ENCODE measurements at places on chromosomes 3 and 15. TPM values are rescaled to one million over a fixed set of nuclear protein-coding genes. Genes with fewer than 3 reads are reported as not detected.
A peak's percentile ranks its signal among the peaks of the same experiment; 100 is the strongest.

- no peak for DNase-seq
These were observed 71.5 kb downstream of the LRRC28 start for GRCh38 chr15:99322643-99323405.

DNA sequence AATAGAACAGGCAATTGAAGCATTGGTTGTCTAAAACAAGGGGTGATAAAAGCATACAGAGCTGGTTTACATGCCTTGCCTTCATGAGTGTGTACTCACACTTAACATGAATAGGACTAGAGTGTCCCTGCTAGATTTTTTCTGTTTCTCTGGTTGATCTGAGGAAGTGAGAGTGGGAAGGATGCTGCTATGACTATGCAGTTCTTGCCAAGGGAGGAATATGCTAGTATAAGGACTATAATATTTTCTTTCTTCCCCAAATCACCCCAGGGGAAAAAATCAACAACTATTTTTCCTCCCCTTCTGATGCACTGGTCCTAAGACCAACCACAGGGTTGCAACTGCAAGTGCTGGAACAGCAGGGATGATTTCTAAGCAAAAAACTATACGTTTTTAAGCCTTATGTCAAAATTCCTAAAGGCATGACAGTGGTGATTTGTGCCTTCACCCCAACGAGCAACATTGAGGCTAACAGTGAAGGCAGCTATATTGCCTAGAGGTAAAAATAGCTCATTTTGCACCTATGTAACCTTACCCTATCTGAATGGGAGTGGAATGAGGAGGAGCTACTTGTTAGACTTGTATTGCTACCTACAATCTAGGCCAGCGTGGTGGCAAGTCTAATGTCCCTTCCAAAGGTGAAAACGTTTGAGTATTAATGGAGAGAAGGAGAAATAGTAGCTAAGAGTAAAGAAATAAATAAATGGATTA is 33.5 kb upstream of the USP8 start:
- no peak for DNase-seq

DNA sequence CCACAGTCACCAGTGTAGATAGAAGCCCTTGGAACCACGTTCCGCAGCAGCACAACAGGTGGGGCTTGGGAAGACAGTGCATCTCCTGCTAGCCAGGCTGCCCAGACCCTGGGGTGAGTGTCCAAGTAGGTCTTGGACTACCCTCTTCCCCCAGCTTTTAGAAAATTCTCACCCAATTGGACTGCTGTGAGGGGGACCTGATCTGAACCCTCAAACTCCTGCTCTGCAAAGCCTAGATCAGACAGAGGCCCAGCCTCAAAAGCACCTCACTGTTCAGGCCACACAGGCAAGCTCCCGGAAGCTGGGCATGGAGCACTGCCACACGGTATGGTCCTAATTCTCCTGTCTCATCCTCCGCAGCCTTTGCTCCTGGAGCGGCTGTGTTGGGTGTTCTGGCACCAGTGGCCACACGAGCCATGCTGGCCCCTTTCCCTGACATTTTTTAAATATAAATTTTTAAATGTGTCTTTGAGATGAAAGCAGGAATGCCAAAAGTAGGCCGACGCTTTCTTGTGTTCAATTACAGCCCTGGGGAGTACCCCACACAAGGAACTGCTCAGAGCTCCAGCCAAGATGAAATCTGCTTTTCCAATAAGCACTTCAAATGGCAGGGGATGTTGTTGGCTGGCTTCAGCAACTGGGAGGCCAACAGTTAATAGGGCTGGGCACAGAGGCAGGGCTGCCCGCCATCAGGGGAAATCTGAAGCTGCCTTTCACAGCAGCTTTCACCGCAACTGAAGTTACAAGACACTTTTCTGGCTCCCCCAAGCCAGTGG is 40.9 kb downstream of the CPN2 start:
- no peak for DNase-seq

DNA sequence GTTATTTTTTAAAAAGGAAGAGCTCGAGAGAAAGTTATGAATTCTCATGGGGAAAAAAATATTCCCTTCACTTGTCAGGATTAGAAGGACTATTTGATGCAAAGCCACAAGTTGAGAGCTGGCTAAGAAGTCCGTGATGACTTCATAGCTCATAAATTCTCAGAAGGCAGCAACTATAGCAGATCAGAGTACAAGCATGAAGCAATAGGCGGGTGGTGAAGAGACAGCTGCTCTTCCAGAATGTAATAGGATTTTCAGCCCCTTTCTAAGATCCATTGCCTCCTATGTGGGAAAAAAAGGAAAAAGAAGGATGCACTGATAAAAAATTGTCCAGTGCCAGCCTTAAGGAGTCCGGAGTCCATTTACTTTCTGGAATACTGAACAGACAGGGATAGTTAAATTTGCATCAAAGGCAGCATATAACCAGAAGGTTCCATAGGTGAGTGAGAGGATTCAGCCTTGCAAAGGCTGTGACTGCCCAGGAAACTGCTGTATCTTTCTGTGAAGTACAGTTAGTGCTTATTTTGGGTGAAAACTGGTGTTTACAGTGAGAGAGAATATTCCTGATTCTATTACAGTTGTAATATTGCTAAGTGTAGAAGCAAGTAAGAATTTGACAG is 929.5 kb upstream of the ALCAM start:
- DNase-seq, result no peak

- peak; percentile 76 for DNase-seq
These were observed 21.9 kb downstream of the PRKCD start for GRCh38 chr3:53182764-53183355.

- DNase-seq, result no peak
These were observed 685.7 kb downstream of the MECOM start for GRCh38 chr3:168977716-168978374.

DNA sequence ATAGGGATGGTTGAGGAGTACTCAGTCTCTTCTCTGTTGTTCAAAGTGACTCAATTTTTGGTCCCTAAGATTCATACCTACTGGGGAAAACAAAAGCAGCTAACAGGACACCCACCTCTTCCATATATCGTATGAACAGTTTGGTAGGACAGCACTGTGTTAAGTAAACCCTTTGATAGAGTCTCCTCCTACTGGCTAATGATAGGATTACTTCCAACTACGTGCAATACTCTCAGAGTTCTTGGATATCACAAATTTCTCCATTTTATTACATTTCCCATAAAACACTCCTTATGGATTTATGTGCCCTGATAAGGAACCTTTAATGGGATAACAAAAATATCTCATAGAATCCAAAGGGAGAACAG is 200.2 kb upstream of the GOLGA6L4 start:
- no peak for DNase-seq

The GRAMD2A gene
- total RNA-seq, result 6.7 TPM

DNA sequence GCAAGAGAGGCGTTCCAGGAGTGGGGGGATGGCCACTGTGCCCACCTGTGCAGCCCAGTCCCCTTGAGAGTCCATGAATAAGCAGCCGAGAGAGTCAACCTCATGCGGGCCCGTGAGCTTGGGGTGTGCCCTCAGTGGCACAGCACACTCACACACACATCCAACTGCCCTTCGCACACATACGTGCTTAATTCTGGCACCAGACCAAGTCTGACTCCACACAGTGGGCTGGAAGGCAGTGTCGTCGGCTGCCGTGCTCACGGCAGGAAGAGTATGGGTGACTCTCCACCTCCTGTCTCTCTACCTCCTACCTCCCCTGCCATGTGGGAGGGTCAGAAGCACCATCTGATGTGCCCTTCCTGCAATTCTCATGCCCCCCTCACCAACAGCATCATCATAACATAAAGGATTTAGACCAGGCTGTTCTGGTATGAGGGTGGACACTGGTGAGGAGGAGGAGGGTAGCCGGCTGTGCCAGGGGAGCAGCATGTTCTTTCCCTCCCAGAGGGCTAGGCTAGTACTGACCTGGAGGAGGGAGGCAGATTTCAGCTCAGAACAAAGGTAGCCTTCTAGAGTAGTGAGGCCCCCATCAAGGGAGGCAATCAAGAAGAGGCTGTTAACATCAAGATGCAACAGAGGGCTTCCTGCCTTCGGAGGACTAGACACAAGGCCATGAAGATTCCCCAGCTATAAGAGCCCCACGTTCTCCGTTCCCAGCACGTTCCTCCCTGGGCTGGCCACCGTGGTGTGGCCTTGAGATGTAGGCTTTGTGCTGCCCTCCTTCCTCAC is 5.3 kb upstream of the STRA6 start:
- DNase-seq, result no peak

GRCh38 chr3:153614563-153614962 is 452.5 kb downstream of the RAP2B start:
- DNase-seq, result no peak

The CHRM5 gene
- total RNA-seq, result 0.18 TPM

The GPR87 gene
- not detected for total RNA-seq

The MYEF2 gene
- total RNA-seq, result 49.8 TPM

DNA sequence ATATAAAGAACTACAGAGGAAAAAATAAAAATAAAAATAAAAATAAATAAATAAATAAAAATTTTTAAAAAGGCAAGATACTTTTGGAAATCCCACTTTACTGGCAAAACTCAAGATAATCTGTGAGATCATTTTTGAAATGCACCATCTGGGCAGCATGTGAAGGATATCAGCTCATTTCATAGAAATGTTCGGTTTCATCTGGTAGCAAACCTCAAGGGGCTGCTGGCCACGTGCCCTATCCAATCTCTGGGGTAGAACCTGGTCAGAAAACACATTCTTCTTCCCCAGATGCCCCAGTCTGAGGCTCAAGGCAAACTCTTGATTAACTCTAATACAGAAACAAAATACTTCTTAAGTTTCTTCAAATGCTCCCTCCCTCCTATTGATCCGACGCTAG is 166.0 kb downstream of the FMN1 start:
- no peak for DNase-seq

DNA sequence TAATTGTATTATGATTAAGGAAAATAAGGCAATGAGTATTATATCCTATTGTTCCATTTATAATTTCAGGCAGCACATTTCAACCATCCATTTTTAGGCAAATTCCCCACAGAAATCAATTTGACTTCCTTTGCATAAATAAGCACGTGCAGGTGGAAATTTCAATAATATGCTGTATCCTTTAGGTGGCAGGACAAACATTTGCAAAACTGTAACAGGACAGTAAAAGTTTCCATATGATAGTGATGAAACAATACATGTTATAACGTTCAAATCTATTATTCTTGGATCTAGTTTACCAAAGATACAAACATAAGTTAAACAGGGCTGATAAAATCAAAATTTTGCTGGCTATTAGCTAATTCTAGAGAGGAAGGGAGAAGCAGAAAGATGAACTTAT is 8.5 kb downstream of the UACA start:
- DNase-seq, result no peak

DNA sequence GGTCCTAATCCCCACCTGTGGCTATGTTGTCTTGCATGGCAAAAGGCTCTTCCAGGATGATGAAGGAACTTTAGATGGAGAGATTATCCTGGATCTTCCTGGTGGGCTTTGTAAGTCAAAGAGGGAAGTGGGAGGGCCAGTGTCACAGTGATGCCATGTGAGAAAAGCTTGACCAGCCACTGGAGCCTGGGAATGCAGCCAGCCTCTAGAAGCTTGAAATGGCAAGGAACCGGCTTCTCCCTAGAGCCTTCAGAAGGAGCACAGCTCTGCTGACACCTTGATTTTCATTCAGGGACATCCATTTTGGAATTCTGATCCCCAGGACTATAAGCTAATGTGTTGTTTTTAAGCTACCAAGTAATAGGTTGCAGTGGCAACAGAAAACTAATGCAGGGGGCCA is 58.3 kb downstream of the CLEC3B start:
- DNase-seq, result no peak

- DNase-seq, result no peak
These were observed 66.8 kb downstream of the CHRNA7 start for GRCh38 chr15:32096916-32097617.

DNA sequence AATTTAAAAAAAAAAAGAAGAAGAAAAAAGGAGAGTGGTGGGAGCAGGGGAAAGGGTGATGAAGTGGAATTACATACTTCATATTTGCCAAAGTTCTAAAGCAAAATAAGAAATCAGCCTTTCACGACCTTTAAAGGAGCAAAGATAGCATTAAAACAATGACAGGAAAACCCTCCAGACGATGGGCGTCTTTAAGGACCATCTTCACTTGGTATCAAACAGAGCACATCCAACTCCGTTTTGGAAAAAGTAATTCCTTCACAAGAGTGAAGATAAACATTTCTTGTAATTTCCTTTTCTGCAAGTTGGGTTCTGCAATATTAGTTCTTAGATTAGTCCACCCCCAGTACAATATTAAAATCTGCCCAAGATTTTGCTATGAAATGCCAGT is 32.8 kb downstream of the FRMD4B start:
- no peak for DNase-seq

DNA sequence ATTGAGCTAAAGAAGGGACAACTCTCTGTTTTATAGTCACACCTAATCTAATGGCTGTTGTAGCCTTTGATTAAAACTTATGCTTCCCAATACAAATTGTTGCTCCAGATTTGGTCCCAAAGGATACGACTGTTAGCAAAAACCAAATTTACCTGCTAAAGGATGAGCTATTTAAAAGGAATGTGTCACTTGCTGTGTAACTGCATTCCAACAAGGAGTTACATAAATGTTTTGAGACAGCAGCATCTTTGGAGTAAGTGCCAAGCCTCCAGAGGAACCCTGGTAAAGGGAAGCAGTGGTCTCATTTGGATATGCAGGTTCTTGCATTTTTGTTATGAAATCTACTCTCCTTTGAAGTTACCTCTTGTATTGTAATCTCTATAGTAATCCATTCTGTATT is 233.3 kb downstream of the THSD4 start:
- no peak for DNase-seq

The PYDC2 gene
- total RNA-seq, result not detected

- DNase-seq, result no peak
These were observed 17.7 kb upstream of the CLSTN2 start for GRCh38 chr3:139917226-139917785.

GRCh38 chr3:110494728-110495127 is 576.9 kb upstream of the NECTIN3 start:
- DNase-seq, result no peak

The HLTF gene
- total RNA-seq, result 33.6 TPM
